ENCODE measurements at places on chromosomes 2 and 18. TPM values are rescaled to one million over a fixed set of nuclear protein-coding genes. Genes with fewer than 3 reads are reported as not detected.

DNA sequence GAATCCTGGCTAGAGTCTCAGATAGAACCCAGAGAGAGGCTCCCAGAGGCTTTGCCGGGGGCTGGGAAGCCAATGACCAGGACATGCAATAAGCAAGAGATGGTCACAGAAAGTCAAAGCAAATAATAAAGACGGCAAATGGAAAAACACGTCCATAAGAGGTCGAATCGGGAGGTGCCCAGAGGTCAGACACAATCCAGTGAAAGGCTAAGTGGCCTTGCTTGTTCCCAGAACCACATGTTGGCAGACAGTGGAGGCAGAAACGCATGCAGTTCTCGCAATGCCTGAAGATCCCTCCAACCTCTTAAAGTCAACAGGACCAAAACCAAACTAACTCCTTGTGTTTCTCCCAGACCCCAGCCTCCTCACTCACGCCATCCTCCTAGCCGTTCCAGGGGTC lies 3.0 kb downstream of the CYB5A start:
- no peak for ATAC-seq

MEP1B gene
- total RNA-seq: 0.37 TPM

SLC8A1 gene
- 0.27 TPM for total RNA-seq

- no peak for ATAC-seq
Measured at GRCh38 chr2:23915327-23915726, 11.6 kb downstream of the ATAD2B start.

DNA sequence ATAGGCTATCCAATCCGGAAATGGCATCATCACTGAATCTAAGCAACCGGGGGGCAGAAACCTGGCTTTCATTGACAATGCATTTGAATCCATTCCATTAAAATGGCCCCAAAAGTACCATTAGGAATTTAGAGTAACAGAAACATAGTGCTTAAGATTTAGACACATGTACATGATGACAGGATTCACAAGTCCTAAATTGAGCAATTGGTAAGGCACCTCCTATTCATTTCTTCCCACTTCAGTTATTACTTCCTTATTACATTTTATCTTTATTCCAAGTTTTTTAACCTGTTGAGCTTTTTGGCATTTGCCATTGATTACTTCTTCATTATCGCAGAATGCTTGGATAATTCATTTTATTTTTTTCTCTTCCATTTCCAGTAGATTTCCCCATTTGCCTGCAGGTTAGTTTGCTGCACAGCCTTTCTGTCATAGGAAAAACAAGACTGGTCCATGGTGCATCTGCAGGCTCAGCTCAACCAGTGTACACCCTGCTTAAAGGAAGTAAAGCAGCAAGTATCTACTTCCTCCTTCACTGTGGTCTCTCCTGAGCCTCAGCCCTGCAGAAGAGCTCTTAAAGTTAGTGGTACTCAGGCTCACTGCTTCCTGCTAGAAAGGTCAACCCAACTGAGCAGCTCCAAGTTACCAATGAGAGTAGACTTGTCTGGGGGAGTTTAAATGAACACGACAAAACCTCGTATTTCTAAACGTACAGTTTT lies 89.2 kb downstream of the DOCK10 start:
- no peak for ATAC-seq

DNA sequence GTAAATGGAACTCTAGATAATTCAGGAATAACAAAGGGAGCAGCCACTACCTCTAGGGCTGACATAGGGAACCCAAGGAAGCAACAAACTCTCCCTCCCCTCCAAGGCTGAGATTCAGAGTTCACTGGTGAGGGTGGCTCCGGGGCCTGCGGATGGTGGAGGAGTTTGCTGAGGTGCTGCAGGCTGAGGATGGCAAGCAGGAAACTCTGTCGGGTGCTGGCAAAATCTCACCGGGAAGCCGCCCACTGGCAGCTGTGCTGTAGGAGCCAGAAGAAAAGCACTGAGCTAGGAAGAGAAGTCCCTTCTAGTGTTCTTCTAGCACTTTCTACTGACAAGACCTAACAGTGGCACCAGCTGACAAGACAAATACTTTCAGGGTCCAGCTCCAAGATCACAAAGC lies 12.5 kb upstream of the HAAO start:
- ATAC-seq: no peak

- peak; percentile 62 for ATAC-seq
Measured at GRCh38 chr2:72917138-72917876, at the start of gene EMX1. TSS of gene EMX1 (plus strand) at chr2:72917519. CDS start at chr2:72917853, 334 bp downstream.

- peak; percentile 2 for ATAC-seq
Measured at GRCh38 chr2:218396688-218397462, 2.8 kb upstream of the CTDSP1 start.

GRCh38 chr2:65427532-65427931 lies 4.9 kb downstream of the SPRED2 start:
- ATAC-seq: no peak

GRCh38 chr2:80238692-80239469 lies 65.7 kb downstream of the LRRTM1 start:
- ATAC-seq: peak; percentile 48

MC4R gene
- total RNA-seq: 62.5 TPM

DNA sequence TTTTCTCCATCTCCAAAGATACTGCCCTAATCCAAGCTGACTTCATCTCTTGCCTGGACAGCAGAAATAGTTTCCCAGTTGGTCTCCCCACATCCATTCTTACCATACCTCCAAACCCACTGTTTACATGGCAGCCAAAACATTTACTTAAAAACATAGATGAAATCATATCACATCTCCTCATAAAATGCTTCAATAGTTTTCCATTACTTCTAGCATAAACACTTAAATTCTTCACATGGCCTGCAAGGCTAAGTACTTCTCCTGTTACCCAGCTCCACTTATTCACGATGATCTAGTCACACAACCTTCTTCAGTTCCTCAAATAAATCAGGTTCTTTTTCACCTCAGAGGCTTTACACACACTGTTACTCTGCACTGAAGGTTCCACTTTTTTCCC lies 185.8 kb upstream of the ACVR2A start:
- no peak for ATAC-seq

THUMPD2 gene
- total RNA-seq: 16.2 TPM

GRCh38 chr2:26584656-26585055 lies 56.5 kb downstream of the CIB4 start:
- ATAC-seq: no peak

GRCh38 chr2:109471658-109472057 lies 142.1 kb downstream of the SEPTIN10 start:
- no peak for ATAC-seq

- ATAC-seq: no peak
Measured at GRCh38 chr18:3914833-3915610, 465.1 kb downstream of the TGIF1 start.

GRCh38 chr2:69914164-69914949 lies 552 bp upstream of the MXD1 start:
- peak; percentile 90 for ATAC-seq

CLEC4F gene
- total RNA-seq: 1.1 TPM

GRCh38 chr2:45134726-45135125 lies 125.5 kb upstream of the SIX2 start:
- ATAC-seq: no peak

DNA sequence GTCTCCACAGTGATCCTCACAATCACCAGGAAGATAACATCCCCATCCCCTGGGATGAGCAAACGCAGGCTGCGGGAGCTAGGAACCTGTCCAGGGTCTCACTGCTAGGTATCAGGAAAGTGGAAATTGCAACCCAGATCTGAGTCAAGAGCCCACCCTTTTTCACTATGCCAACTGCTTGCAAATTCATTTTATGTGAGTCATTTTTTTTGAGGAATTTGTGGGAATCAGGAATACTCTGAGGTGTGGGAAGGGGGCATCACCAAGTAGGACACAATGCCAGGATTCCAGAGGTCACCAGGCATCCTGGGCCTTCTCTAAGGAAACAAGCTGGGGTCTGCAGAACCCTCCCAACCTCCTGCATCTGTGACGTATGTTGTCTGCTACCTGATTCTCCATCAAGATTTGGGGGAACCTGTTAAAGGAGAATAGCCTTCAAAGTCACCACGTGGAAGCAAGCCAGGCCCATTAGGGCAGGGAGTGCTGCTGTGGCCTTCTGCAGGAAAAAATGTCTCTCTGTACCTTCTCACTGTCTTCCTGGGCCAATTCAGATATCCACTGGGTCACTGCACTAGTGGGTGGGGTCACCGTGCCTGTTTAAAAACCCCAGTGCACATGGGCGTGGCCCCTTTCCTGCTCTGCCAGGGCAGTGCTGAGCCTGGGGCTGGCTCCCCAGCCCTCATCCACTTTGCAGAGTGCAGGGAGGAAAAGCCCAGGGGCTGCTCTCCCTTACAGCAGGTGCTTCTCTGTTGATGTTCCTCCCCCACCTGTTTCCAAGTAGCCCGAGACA lies 50.2 kb downstream of the MCFD2 start:
- peak; percentile 66 for ATAC-seq

GRCh38 chr2:14137643-14138042 lies 494.9 kb upstream of the LRATD1 start:
- peak; percentile 86 for ATAC-seq

TBR1 gene
- total RNA-seq: 0.27 TPM

RGPD4 gene
- total RNA-seq: 0.13 TPM

RHOB gene
- total RNA-seq: 56.2 TPM

GRCh38 chr2:68465081-68465916 lies 1.8 kb downstream of the FBXO48 start:
- ATAC-seq: no peak

DNA sequence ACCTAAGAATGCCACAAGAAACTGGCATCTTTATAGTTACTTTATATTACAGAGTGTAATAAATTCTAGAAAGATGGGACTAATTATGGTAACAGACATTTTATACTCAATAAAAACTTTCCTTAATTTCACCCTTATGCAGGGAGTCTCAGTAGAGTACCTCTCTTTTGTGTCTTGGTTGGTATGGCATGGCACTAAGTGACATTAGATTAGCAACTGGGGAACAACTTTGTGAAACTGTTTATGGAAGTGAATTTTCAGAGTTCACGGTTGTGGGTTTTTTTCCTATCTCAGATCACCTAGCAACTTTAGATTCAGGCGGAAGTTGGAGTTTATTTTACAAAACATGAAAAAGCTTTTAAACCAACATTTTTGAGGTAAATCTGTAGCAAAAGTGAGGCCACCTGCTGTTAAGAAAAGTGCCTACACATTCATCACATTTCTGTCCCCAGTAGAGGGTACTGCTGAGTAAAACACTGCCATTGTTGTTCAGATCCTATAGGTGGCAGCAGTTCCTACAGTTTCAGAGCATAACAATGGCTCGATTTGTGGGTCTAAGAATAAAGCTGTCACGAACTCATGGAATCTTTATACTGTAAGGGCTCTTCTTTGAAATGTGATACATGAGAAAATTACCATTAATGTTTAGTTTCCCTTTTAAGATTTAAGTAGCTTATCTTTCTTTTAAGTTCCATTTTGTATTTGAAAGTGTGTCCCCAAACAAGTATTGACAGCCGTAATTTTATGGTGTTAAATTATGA lies 117.6 kb downstream of the CAMKMT start:
- ATAC-seq: peak; percentile 94

DNA sequence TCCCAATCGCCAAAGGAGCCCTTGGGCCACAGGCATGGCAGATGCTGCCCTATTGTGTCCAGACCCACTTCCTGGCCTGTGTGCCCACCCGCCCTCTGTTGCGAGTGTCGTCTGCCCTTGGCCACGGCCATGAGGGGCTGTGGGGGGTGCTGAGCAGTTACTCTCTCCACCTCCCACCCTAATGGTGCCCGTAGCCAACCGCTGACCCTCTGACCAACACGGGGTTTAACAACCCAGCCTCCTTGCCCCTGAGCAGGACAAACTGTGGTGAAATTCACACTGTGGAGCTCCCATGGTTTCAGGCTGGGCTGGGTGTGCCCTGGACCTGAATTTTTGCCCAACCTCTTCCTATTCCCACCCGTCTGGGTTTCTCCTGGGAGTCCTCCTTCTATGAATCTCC lies 145.7 kb upstream of the HDAC4 start:
- no peak for ATAC-seq

DNA sequence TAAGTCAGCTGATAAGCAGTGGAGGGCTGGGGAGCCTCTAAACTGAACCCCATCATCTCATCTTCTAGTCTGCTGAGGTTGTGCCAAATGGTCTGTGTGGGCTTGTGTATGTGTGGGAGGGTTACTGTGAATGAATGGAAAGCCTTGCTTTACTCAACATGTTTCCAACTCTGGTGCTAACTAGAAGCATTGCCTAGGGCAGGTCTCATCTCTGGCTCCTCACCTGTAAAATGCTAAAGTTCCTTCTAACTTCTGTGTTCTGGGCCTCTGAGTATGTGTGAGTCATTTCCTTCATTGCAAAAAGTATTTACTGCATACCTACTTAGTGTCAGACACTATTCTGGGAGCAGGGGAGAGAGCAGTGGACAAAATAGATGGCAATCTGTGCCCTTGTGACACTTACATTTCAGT lies 1.3 kb downstream of the LIPG start:
- ATAC-seq: no peak

FTCDNL1 gene
- total RNA-seq: 2.5 TPM

DNA sequence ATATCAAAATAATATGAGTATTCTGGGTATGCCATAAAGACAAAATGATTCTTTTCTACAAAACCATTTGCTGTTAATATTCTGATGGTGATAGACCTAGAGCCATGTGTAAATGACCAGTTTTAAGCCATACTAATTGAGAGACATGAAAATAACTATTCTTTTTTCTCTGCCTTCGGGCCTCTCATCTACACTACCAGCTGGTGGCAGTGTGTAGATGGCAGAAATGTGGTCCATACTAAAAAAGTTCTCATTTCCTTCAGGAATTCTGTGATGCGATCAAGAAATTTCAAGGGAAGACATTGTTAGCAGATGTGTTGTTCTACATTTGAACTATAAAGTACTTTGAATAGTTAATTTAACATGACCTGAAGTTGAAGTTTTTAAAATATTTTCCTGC lies 485.2 kb downstream of the TRIB2 start:
- no peak for ATAC-seq

DNA sequence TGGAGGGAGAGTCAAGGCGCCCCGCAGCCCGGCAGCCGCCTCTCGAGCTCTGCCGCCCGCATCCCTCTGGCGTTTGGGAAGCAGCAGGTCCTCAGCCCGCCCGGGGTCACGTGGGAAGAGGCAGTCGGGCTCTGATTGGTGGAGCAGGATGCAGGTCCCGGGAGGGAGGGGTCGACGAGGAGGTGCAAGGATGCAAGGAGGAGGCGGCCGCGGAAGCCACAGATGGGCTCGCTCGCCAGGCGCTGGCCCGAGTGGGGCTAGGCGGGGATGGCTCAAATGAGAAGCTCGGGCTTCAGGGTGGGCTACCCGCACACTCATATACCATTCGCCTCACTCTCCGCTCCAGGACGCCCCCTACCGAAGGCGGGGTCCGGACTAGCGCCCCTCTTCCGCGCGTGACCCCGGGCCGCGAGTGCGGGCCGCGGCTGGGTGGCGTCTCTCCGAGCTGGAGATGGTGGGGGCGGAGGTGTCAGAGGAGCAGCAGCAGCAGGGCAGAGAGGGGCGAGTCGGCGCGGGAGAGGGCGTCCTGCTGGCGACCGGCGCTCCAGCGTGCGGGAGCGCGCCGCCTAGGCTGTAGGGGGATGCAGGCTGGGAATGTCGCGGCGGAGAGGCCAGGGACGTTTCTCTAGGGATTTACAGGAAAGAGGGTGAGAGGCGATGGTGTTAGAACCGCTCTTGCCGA lies at the start of gene TMEFF2:
TMEFF2 (minus strand) TSS at position 68 of the 682 bp plus-strand sequence. CDS start 409 bp downstream, outside the sequence.
- ATAC-seq: peak; percentile 83

MRPS9 gene
- 26.2 TPM for total RNA-seq

GRCh38 chr18:22542406-22542835 lies 124.7 kb upstream of the CTAGE1 start:
- peak; percentile 6 for ATAC-seq

- ATAC-seq: no peak
Measured at GRCh38 chr2:39991298-39991697, 212.2 kb upstream of the THUMPD2 start.

Data from motor neuron (in vitro differentiated cells).